AG04450 (cell line): ENCODE measurements at places on chromosomes 11 and 22.
A peak's percentile ranks its signal among the peaks of the same experiment; 100 is the strongest.

GRCh38 chr22:49553518-49554295 lies 274.0 kb downstream of the BRD1 start:
- DNase-seq = no peak

- DNase-seq = no peak
Observed at GRCh38 chr22:38768036-38768435, 12.2 kb upstream of the SUN2 start.

DNA sequence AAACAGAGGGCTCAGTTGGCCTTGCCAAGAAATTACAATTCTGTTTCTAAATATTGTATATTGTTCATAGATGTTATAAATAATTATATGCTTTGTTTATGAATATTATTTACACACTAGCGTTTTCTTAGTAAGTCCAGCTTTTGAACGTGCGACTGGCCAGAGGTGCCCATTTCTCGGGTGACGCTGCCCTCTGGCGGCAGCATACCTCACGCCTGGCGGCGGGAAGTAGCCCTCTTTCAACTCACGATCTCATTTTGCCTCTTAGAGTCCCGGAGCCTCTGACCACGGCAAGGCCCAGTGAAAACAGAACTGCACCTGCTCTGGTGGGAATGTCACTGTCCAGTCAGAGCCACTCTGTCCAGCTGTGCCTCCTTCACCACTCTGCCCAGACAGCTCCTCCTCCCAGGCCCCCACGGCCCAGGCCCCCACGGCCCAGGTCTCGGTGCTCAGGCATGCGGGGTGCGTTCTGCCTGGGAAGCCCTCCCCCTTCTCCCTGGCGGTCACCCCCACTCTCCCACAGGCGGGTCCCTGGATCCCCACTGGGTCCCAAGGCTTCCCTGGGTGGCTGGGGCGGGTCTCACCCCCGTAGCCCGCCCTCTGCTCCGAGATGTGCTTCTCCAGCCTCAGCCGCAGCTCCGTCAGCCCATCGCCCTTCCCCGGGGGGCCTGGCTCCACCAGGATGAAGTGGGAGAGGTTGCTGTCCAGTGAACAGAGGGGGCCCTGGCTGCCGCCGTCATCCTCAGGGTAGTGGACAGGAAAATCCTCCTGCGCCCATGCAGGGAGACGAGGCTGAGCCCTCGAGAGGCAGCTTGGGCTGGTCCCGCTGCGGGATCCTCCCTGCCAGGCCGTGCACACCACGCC lies 19.3 kb downstream of the TSSC4 start:
- DNase-seq = peak; percentile 47

DNA sequence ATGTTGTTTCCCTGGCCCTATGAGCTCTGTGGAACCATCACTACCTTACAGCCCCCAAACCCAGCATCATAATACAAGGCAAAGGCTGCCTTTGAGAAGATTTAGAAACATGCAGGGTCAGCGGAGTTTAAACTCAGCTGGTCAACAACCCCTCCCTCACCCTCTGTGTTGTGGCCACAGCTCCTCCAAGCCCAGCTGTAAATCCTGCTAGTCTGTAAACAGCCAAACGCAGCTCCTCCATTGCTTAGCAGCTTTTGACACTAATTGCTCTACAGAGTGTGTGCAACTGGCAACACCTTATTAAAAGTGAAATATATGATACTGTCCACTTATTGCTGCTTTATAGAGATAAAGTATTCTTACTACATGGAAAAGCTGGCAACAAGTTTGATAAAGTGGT lies 29.1 kb downstream of the OPCML start:
- no peak for DNase-seq

DNA sequence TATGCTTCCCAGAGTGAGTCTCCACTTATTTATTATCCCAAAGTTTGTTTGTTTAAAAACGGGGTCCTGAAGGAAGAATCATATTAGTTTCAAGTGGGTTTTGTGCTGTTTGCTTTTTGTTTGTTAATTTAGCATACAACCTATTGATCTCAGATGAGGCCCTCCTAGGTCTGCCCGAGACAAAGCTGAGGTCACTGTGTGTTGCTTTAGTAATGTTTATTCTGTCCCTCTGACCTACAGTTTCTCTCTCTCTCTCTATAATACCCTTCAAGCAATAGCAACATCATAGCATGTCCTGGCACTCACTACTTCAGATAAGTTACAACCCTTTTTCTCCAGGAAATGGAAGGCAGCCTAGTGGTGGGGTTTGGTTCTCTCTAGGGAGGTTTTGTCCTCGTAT lies 63.4 kb downstream of the AMOTL1 start:
- no peak for DNase-seq

- DNase-seq = no peak
Observed at GRCh38 chr11:123145661-123146060, 49.4 kb downstream of the CLMP start.

DNA sequence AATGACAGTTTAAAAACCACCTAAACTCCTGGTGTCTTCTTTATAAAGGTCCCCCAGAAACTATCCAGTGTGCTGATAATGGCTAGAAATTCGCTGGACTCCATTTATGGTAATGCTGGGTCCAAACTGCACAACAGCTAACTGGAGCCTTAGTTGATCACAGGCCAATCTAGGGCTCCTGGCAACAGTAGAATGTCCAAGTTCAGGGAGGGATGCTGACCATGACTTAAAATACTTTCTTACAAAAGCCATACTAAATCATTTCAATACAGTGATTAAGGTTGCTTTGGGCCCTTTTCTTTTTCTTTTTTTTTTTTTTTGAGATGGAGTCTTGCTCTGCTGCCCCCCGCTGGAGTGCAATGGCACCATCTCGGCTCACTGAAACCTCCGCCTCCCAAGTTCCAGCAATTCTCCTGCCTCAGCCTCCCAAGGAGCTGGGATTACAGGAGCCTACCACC lies 14.5 kb upstream of the GAB2 start:
- DNase-seq = no peak

GRCh38 chr11:113817162-113817561 lies 37.6 kb downstream of the CLDN25 start:
- no peak for DNase-seq

DNA sequence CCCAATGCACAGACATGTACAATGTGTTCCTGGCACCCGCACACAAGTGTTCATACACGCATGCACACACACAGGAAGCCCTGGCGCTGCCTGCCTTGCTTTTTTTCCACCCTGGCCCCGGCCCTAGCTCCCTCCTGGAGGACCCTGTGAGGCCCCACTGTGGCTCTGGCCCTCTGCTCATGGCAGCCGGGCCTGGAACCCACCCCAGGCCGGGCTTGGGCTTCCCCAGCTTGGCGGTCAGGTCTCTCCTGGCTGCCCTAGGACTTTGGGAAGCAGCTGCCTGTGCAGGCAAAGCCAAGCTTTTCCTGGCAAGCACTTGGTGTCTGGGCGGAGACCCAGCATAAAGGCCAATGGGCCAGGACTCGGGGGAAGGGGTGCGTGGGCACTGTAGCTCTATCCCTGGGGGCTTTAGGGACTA lies 30.5 kb downstream of the CD82 start:
- DNase-seq = no peak

GRCh38 chr22:38824585-38824984 lies 19.2 kb downstream of the NPTXR start:
- peak; percentile 38 for DNase-seq

DNA sequence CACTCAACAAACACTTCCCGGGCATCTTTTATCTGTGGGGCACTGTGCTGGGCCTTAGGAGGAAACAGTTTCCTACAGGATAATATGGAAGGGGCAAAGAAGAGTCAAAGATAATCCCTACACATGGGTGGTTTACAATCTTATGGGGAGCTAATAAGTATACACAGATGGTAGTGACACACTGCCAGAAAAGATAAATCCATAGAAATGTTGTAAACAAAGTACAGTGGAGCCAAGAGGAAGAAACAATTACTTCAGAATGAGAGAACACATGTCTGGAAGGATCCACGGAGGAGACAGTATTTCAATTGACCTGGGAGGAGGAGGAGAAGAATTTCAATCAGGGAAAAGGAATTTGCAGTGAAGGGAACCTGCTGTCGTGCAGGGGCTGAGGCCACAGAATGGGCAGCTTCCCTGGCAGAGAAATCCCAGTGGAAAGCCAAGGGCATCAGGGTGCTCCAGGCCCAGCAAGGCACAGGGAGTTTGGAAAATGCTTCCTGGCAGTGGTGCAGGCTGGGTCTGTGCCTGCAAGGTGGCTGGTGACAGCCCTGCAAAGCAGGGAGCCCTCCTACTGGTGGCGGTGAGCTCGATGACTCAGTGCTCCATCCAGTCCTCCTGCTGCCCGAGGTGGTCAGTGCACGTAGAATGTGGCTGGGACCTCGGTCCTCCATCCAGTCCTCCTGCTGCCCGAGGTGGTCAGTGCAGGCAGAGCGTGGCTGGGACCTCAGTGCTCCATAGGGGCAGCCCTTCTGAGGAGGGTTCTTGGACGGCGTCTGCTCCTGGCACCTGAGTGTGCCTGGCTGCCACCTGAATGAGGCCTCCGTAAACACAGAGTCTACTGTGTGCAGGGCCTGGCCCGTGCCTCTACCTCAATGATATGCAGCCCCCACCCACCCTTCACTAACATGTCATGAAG lies 444.3 kb upstream of the B3GAT1 start:
- DNase-seq = no peak

- no peak for DNase-seq
Observed at GRCh38 chr22:25282671-25283561, 63.5 kb downstream of the CRYBB2 start.

GRCh38 chr11:28547321-28547741 lies 439.1 kb downstream of the METTL15 start:
- no peak for DNase-seq

- no peak for DNase-seq
Observed at GRCh38 chr11:12119502-12119901, 9.1 kb downstream of the MICAL2 start.

DNA sequence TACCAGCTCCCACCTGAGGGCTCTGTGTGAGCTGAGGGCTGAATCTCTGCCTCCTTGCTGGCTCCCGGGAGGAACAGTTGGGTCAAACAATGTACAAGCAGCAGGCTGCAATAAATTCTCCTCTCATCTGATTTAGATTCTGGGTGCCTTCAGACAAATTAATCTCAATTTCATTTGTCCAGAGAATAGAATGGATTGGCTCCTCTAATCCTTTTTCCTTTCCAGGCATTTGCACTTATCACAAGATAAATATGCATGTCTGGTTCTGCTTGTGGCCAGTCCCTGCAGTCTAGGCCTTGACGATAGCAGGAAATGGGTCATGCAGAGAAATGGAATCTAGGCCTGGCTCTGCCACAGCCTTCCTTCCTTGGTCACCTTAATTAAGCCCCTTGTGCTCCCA lies 28.7 kb downstream of the UPB1 start:
- no peak for DNase-seq

DNA sequence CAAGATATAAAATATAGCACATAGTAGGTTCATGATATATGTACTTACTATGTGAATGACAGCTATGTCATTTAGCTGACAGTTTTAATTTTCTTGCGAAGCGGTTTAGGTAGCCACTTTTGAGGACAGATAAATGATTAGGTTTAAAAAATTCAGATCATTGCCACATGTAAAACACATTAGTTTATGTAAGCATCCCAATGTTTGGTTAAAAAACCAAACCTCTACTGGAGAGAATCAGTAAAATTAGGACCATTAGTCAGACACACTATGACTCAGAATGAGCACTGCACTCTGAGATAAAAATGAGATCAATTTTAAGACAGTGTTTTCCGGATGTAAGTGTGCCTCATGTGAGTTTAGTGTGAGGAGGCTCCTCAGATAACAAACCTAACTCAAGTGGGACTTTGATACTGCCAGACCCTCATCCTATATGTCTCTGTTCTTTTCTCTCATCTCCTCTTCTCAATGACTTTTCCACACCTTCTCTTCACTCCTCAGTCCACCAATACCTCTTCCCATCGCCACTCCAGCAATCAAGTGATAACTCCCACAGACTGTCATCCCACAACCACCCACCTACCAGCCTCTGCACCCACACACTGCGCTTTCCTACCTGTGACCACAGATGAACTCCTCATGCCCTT lies 6.8 kb upstream of the OR2AT4 start:
- peak; percentile 33 for DNase-seq

DNA sequence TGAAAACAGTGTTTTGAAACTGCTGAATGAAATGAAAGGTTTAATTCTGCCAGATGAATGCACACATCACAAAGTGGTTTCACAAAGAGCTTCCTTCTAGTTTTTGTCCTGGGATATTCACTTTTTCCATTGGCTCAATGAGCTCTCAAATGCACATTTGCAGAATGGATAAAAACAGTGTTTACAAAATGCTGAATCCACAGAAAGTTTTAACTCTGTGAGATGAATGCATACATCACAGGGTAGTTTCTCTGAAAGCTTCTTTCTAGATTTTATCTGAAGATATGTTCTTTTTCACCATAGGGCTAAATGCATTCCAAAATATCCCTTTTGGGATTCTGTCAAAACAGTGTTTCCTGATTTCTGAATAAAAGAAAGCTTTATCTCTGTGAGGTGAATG lies 237.6 kb downstream of the OR4A5 start:
- DNase-seq = no peak

DNA sequence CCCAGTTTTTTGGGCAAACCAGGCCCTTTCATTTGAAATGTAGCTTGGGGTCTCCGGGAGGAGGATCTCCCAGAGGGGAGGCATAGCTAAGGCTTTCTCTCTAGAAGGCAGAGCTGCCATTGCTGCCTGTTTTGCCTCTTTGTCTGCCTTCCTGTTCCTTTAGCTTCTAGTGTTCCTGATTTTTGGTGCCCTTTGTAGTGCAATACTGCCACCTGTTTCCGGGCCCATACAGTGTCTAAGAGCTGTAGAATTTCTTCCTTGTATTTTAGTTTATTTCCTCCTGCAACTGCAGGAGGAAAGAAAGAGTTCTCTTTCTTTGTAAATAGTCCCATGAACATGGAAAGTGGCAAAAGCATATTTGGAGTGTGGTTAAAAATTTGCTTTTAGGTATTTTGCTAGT lies 19.3 kb upstream of the GLYATL1 start:
- no peak for DNase-seq

GRCh38 chr22:42026705-42027104 lies 28.1 kb downstream of the WBP2NL start:
- DNase-seq = no peak

DNA sequence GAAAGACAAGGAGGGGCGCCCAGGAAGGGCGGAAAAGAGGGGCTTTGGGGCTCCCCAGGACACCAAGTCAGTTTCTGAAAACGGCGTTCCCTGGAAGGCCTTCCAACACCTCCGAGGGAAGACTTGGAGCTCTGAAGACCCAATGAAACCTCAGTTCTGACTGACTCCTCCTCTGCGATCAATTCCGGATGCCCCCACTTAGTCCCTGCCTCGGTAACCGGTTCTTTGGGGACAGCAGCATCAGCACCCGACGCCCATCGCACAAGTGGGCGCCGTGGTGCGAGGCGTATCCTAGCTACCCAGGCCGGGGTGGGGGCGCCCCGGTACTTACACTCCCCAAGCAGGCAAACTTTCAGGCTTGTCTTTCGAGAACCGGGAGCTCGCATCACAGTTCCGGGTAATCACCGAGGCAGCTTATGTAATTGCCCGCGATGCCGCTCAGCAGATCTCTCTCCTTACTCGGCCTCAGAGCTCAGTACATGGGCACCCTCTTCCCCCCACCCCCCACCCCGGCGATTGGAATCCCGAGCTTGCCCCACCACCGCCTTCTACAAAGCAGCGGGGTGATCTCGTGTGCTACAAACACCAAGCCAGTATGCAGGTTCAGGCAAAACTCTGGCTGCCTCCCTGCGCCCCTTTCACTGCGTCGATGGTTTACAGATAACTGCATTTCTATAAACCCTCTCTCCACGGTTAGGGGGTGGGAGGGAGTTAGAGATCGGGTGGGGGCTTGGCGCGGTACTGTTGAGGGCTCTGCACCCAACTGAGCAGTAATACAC lies 2.0 kb downstream of the TENM4 start:
- DNase-seq = no peak
